Calu3 (cell line): ENCODE measurements at places on chromosomes 7 and 10. TPM values are rescaled to one million over a fixed set of nuclear protein-coding genes. Genes with fewer than 3 reads are reported as not detected.

The CYP2C19 gene
- 3.6 and 4.5 TPM in 2 replicates for total RNA-seq

The STK32C gene
- 13.5 and 16.0 TPM in 2 replicates for total RNA-seq

DNA sequence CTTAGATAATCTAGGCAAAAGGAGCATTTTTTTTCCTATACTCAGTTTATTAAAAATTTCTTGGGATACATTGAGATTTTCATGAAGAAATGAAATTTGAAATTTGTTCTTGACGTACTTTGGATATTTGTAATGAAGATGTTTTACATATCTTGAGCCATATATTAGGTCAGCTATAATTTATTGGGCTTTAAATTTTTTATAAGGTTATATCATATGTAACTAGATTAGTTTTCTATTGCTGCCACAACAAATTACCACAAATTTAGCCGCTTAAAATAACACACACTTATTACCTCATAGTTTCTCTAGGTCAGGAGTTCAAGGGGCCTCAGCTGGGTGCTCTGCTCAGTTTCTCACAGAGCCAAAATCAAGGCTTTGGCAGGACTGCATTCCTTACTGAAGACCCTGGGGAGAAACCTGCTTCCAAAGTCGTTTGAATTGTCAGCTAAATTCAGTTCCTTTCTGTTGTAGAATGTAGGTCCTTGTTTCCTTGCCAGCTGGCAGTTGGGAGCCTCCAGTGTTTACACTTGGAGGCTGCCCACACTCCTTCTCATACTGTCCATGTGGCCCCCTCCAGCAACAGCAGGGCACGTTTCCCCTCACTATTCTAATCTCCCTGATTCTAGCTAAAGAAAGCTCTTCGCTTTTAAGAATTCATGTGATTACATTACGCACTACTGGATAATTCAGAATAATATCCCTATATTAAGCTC, 42.6 kb upstream of the DNAH11 start:
- peaks cover 12% of the 10 kb centered on the region for H3K4me1 ChIP-seq
- H3K27ac ChIP-seq: no peak overlapping the region
- DNase-seq: no peak
- H3K36me3 ChIP-seq: no peaks in the 10 kb centered on the region

DNA sequence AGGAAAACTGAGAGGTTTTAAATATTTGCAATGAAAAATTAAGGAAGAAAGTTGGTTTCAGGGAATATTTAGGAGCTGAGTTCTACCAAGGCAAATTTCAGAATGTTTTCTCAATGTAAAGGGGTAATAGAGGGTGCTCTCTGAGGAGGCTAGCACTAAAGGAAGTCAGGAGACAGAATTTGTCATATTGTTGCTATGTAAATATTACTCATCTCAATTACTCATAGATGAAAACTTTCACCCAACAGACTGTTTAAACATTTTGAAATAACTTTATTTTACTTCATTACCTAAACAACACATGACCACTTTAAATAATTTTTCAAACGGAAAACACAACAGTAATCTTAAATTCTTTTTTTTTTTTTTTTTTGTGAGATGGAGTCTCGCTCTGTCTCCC, 274.8 kb upstream of the NRG3 start:
- no peak for DNase-seq
- no peaks in the 10 kb centered on the region for H3K27me3 ChIP-seq
- H3K27ac ChIP-seq: peak overlapping the region; percentile 90
- H3K4me3 ChIP-seq: peak overlapping the region; percentile 33
